ENCODE measurements at places on chromosomes 16 and 17. TPM values are rescaled to one million over a fixed set of nuclear protein-coding genes. Genes with fewer than 3 reads are reported as not detected.

TBX2 gene
- 2.0 TPM for total RNA-seq

ARSG gene
- total RNA-seq: 7.4 TPM

PGP gene
- total RNA-seq: 15.6 TPM

CDH15 gene
- total RNA-seq: not detected

SSH2 gene
- total RNA-seq: 14.3 TPM

TUBG2 gene
- 36.5 TPM for total RNA-seq

DNA sequence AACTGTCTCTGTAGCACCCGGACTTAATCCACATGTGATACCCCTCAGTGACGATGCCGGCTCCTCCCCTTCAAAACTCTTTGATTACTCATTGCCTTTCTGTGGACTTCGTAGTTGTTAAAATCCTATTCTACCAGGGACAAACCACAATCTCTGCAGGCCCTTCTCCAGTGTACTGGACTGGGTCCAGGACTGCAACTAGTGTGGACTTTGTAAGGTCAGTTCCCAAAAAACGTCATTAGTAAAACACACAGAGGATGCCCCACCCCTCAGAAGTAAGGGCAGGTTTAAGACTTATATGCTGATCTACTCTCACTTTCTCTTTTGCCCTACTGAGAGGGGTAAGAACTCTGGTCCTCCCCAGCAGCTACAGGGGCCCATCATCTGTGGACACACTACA lies 10.5 kb upstream of the NUDT7 start:
- peaks cover 9% of the 10 kb centered on the region for H3K27me3 ChIP-seq
- no peak overlapping the region for H3K27ac ChIP-seq
- H3K4me3 ChIP-seq: no peak overlapping the region
- no peaks in the 10 kb centered on the region for H3K4me1 ChIP-seq
- H3K36me3 ChIP-seq: no peaks in the 10 kb centered on the region
- DNase-seq: no peak

GRCh38 chr16:7755347-7755882 lies 422.8 kb downstream of the RBFOX1 start:
- DNase-seq: no peak

Data from chondrocyte (in vitro differentiated cells).